Right forelimb (tissue), 1 donor: ENCODE measurements at places on chromosomes 5 and 9.

- DNase-seq: no peak
These were observed 20.7 kb upstream of the MLANA start for GRCh38 chr9:5870020-5870339.

- no peak for DNase-seq
These were observed 188.8 kb downstream of the CSNK1G3 start for GRCh38 chr5:123700624-123701287.

- DNase-seq: no peak
These were observed 32.0 kb downstream of the XRCC4 start for GRCh38 chr5:83109380-83109779.

DNA sequence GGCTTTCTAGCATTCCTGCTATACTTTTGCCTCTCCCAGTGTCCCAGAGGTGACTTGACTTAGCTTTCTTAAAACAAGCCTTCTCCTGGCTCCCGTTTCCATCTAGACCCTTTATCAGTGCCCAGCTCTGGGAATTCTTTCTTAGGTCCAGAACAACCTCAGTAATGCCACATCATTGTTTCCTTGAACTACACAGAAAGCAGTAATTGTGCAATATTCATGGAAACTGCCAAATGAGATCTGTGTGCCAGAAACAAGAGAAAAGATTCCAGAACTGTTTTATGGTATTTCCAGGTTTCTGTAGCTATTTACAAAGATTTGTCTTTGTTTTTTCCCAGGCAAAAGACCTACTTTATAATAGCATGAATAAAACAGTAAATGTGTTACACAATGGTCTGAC, 391.3 kb downstream of the SLCO4C1 start:
- no peak for DNase-seq

GRCh38 chr9:35136866-35137265, 21.2 kb upstream of the ATOSB start:
- DNase-seq: no peak
